ENCODE measurements at places on chromosomes 7 and 10. TPM values are rescaled to one million over a fixed set of nuclear protein-coding genes. Genes with fewer than 3 reads are reported as not detected.

Gene SAMD9L
- under 0.01 TPM for total RNA-seq

Gene PDE6C
- not detected for total RNA-seq

Gene PNLIPRP2
- not detected for total RNA-seq

Gene CACNB2
- total RNA-seq, result not detected

Gene CNTNAP2
- total RNA-seq, result 0.81 TPM

Gene TFPI2
- 15.0 TPM for total RNA-seq

Gene KCND2
- total RNA-seq, result 0.38 TPM

Gene FFAR4
- total RNA-seq, result not detected

Gene PPP1R17
- not detected for total RNA-seq

Gene PCGF6
- total RNA-seq, result 8.0 TPM

Gene LEP
- total RNA-seq, result not detected

Gene PPP1R9A
- total RNA-seq, result 11.8 TPM

Gene OR13A1
- total RNA-seq, result not detected

Gene POLR2J
- 62.1 TPM for total RNA-seq

Gene GRM8
- total RNA-seq, result under 0.01 TPM

Gene OR2A5
- not detected for total RNA-seq

Gene SDK1
- total RNA-seq, result 9.3 TPM

Gene UPK3B
- 0.98 TPM for total RNA-seq

Gene PANK1
- 8.0 TPM for total RNA-seq

Gene ZNF277
- total RNA-seq, result 24.6 TPM

Gene SLC35G1
- 5.1 TPM for total RNA-seq

Gene GNGT1
- not detected for total RNA-seq

Gene GIMAP6
- not detected for total RNA-seq

Gene OPN1SW
- not detected for total RNA-seq

Gene TCAF2
- 0.98 TPM for total RNA-seq

Gene DYDC2
- total RNA-seq, result not detected

Gene UNCX
- not detected for total RNA-seq

Gene KLLN
- 0.13 TPM for total RNA-seq

Gene FAM20C
- 64.7 TPM for total RNA-seq

Gene GCK
- 2.4 TPM for total RNA-seq

Gene NDUFB2
- 205 TPM for total RNA-seq

Gene PON3
- not detected for total RNA-seq

Gene TET1
- 2.5 TPM for total RNA-seq

Gene ANTXRL
- total RNA-seq, result not detected

Gene NOC3L
- total RNA-seq, result 8.0 TPM

Gene MRLN
- not detected for total RNA-seq

Gene C10orf62
- 0.13 TPM for total RNA-seq

Gene VPS37D
- 8.5 TPM for total RNA-seq

Gene PRR15
- 11.7 TPM for total RNA-seq

Gene RBP3
- total RNA-seq, result not detected

Gene SRRM3
- total RNA-seq, result 0.16 TPM

Gene TMEM106B
- total RNA-seq, result 30.8 TPM

Gene PHYHIPL
- total RNA-seq, result not detected

Gene EEPD1
- total RNA-seq, result 12.5 TPM

Gene DNAJB6
- total RNA-seq, result 75.3 TPM

Gene ADCYAP1R1
- not detected for total RNA-seq

Gene LLCFC1
- total RNA-seq, result not detected

Gene EBF3
- 0.16 TPM for total RNA-seq

Gene ACSL5
- total RNA-seq, result 0.16 TPM

Gene PMS2
- total RNA-seq, result 12.4 TPM

Gene ACTL6B
- total RNA-seq, result not detected

Gene IDI2
- not detected for total RNA-seq

Gene ASAH2
- total RNA-seq, result 0.33 TPM

Gene CDH23
- 0.13 TPM for total RNA-seq

Gene LRRN3
- total RNA-seq, result 1.9 TPM

Gene BICC1
- 68.8 TPM for total RNA-seq

Gene CTAGE4
- total RNA-seq, result 0.65 TPM

Gene CALML5
- total RNA-seq, result not detected

Data from mesangial cell (primary cell).